CD4-positive, alpha-beta memory T cell (primary cell): ENCODE measurements at places on chromosomes 1 and 21.

DNA sequence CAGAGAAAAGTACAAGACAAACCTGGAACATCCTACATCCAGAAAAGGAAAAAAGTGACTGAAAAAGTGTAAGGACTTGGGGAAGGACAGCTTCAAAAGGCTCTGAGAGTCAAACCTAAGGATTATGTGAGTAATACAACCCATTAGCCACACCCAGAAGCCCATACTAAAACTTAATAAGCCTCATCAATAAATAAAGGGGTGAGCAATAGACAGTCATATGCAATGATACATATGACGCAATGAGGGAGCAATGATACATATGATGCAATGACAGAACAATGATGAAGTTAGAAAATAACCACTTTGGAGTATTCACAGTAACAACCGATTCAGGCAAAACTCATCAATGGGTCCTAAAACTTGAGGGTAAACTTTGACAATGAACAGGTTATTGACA, 50.1 kb downstream of the BRWD1 start:
- no peak for DNase-seq

DNA sequence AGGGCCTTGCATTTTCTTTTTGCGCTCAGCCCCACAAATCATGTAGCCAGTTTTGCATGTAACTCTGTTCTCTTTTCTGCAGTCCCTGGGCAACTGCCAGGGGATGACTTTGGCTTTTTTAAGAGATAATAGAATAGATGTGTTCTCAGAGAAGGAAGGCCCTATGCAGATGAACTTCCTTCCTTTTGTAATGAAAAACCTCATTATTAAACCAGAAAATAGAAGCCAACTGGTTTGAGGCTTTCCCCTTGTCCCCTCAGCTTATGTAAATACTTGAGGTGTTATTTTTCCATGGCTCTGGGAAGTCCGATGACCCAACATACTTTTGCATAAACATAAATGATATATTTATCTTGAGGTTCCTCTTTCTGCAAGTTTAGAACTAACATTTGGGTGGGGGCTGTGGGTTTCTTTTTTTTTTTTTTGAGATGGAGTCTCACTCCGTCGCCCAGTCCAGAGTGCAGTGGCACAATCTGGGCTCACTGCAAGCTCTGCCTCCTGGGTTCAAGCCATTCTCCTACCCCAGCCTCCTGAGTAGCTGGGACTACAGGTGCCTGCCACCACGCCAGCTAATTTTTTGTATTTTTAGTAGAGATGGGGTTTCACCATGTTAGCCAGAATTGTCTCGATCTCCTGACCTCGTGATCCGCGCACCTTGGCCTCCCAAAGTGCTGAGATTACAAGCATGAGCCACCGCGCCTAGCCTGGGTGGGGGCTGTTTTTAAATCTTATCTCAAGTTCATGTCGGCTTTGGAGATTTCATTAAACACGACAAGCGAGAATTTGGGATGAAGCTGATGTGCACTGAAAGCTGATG, 14.4 kb upstream of the FCRL5 start:
- DNase-seq = no peak

GRCh38 chr1:54299037-54299436, 99.1 kb downstream of the MRPL37 start:
- no peak for DNase-seq

DNA sequence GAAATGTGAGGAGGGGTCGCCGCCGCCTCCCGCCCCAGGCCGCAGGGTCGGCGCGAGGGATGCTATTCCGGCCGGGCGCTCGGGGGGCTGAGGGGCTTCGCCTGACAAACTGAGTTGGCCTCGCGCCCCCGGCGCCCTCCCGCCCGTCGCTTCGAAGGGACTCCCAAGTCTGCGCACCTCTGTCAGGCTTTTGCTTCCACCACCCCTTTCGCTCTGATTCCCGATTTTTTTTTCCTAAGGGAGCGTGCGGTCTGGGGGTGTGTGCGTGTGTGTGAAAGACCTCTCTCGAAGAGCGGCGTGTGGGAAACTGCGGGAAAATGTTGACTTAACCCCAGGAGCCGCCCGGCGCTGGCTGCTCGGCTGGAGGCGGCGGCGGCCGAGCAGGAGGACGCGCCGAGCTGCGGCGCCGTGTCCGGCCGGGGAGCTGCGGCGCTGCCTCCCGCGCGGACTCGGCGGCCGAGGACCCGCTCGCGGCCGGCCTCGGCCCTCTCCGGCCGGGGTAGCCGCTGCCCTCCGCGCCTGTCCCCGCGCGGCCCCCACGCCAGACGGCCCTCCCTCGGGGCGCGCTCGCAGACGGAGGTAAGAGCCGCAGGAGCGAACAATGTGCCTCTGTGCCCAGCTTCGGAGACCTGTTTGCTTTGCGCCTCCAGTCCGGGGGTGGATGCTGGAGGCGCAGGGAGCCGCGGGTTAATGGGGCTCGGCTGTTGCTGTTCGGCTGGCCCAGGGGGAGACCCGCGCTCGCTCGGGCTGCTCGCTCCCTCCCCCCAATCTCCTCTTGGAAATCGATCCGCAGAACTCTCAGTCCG, 1.1 kb downstream of the ADGRL2 start:
- no peak for DNase-seq

DNA sequence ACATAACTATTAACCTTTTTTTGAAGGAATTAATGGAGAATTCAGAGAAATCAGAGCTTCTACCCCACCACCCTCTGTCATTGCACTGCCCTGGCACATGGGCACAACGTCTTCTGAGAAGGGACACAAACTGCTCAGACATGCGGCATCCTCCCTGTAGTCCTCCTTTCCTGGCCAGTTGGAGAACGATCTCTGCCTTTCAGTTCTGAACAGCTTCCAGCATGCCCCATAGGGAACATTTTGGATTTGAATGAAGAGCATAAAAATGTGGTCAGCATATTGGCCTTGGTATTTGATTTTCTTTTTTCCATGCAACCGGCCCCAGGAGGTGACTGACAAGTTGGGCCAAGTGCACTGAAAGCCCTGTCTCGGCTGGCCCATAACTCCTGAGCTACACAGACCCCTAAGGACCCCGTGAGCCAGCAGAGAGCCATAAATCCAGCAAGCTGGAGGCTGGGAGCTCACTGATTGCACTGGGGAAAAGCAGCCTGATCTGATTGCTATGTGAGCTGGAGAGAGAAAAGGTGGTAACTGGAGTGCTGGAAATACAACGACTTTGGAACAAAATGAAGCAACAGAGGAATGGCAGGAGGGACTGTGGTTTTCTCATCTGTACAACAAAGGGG, 10.9 kb upstream of the BLACAT1 start:
- no peak for DNase-seq
